Astrocyte of the spinal cord (primary cell): ENCODE measurements at places on chromosomes 3 and 15.
A peak's percentile ranks its signal among the peaks of the same experiment; 100 is the strongest.

DNA sequence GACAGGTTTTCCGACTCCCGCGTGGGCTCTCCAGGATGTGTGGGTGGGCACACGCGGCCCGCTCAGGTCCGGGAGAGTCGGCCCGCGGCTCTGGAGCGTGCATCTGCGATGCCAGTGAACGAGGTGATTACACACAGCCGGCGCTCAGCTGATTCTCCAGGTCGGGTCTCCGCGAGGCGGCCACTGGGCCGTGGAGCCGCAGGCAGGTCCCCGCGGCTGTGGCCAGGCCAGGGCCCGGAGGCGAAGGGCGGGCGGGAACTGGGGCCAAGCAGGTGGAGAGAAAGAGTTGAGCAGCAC, 13.2 kb downstream of the PAK6 start:
- DNase-seq = no peak

- peak; percentile 87 for DNase-seq
These were observed 301.5 kb downstream of the PYDC2 start for GRCh38 chr3:191762323-191762960.

DNA sequence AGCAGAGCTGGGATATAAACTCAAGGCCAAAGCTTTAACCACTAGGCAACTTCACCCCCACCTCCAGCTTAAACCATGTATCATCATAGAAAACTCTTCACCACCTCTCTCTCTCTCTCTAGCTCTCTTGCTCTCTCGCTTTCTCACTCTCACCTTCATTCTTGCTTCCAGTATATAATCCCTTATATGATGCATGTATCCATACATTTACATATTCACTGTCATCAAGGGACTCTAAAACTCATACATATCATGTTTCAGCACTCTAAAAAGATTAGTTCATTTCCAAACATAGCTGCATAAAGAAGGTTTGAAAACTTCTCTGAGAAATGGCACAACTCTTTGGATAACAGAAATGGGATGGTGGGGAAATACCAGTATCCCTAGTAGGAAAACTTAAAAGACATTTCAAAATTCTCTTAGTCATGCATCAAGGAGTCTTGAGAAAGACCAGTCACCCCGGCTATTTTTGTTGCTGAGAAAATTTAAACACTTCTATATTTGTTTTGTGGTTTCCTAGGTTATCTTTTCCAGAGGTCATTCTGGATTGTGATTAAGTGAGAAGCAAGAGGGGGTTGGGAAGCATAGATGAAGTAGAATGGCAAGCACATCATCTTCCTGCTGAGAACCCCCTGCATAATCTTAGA, 447.8 kb upstream of the THBS1 start:
- DNase-seq = peak; percentile 73

- no peak for DNase-seq
These were observed 134.3 kb downstream of the VGLL4 start for GRCh38 chr3:11509173-11510000.

DNA sequence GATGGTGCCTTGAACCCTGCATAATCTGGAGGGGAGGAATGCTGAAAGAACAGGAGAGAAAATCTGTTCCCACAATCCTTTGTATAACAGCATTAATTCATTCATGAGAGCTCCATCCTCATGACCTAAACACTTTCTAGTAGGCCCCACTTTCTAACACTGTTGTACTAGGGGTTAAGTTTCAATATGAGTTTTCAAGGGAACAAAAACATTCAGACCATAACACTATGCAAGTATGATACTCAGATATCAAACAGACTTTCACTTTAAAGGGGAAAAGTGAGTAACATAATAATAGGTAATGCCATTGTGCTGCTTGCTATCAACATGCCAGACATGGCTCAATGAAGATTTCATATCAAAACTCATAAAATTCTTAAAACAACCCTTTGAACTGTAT, 32.4 kb upstream of the PLSCR2 start:
- DNase-seq = no peak

GRCh38 chr15:29675791-29676301, 146.4 kb downstream of the TJP1 start:
- no peak for DNase-seq
